ENCODE measurements at places on chromosomes 5 and 9.

- H3K4me3 ChIP-seq: no peak overlapping the region
- no peak overlapping the region for H3K27ac ChIP-seq
- no peaks in the 10 kb centered on the region for H3K36me3 ChIP-seq
- no peaks in the 10 kb centered on the region for H3K4me1 ChIP-seq
- no peak for DNase-seq
These were observed 192.9 kb downstream of the RAB3C start for GRCh38 chr5:58775701-58776262.

DNA sequence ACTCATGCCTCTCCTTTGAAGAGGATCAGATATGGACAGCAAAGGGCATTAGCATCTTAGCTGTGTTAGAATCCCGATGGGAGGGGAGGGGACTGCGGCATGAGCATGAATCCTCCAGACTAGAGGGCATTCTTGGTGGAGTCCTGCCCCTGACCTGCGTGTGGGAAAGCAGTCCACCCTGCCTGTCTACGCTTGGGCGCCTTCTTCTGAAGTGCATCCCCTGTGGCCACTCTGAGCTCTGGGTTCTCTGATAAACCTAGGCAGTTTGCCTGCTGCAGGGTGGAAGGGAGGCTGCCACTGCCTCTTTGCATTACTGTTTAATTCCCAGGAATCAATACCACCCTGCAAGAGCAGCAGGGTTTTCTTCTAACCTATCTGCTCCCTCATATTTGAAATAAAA lies 169.3 kb downstream of the INSYN2B start:
- H3K4me3 ChIP-seq: no peak overlapping the region
- H3K27me3 ChIP-seq: no peaks in the 10 kb centered on the region
- H3K4me1 ChIP-seq: peaks cover 12% of the 10 kb centered on the region
- H3K36me3 ChIP-seq: no peaks in the 10 kb centered on the region
- H3K27ac ChIP-seq: no peak overlapping the region
- no peak for DNase-seq

- no peak overlapping the region for H3K4me3 ChIP-seq
- no peaks in the 10 kb centered on the region for H3K4me1 ChIP-seq
- H3K36me3 ChIP-seq: no peaks in the 10 kb centered on the region
- no peak overlapping the region for H3K27ac ChIP-seq
- H3K27me3 ChIP-seq: no peaks in the 10 kb centered on the region
These were observed 59.4 kb downstream of the ADAMTS16 start for GRCh38 chr5:5199495-5199894.

- H3K36me3 ChIP-seq: no peaks in the 10 kb centered on the region
- H3K27ac ChIP-seq: no peak overlapping the region
- DNase-seq: no peak
- H3K4me3 ChIP-seq: peak overlapping the region; percentile 90
- peaks cover 8% of the 10 kb centered on the region for H3K4me1 ChIP-seq
These were observed 1.0 kb upstream of the F2R start for GRCh38 chr5:76714751-76715485.

GRCh38 chr9:109639674-109640579 lies 140.1 kb upstream of the PALM2AKAP2 start:
- H3K27me3 ChIP-seq: peaks cover 68% of the 10 kb centered on the region
- DNase-seq: peak; percentile 15
- no peaks in the 10 kb centered on the region for H3K36me3 ChIP-seq
- H3K4me1 ChIP-seq: peaks cover 6% of the 10 kb centered on the region

GRCh38 chr9:21434202-21435014 lies 5.8 kb upstream of the IFNA1 start:
- no peak overlapping the region for H3K4me3 ChIP-seq
- H3K27ac ChIP-seq: no peak overlapping the region
- no peak for DNase-seq

DNA sequence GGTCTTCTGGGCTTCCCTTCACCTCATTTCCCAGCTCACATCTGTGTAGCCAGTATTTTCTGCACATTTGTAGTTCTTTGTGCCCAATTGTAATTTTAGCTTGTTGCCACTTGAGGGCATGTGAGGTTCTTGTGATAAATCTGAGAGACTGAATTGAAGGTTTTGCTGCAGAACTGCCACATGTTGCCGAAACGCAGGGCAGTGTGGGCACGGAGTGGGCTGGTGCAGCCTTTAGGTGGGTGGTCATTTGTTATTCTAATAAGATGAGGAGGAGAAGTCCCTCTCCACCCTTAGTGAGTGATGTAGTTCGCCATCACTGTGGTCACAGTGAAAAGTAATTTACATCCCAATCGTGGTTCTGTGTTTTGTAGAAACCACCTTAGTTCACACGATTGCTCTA lies 21.2 kb downstream of the OTULIN start:
- H3K4me1 ChIP-seq: no peaks in the 10 kb centered on the region
- DNase-seq: peak; percentile 23
- H3K36me3 ChIP-seq: peaks cover 22% of the 10 kb centered on the region
- no peak overlapping the region for H3K4me3 ChIP-seq
- no peaks in the 10 kb centered on the region for H3K27me3 ChIP-seq

DNA sequence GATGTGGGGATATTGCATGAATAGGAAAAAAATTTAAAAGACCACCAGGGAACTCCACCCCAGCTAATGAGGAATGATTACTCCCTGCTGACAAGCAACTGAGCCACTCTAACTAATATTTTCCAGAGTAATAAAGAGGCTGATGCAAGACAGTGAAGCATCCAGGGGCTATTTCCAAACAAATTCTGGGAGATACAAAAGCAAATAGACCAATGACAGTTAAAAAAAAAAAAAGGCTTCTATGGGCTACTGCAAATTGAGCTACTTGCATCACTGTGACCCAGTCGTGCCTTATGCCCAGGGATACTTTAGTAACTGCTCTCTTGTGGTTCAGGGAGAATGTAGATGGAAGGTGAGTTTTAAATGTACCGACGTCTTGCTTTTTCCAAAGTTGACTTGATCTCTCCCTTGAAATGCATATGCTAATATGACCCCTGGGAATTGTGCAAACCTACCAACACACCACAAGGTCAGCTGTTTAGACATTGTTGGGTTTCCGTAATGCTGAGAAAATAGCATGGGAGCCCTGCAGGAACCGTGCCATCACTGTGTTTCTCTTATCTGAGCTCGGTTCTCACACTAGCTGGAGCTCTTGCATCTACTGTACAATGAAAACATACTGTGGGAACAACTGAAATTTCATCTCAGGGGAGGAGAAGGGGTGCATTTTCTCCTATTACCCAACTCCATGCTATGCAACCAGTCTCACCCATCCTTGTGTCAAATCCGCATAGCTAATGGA lies 250.6 kb upstream of the MAP3K1 start:
- DNase-seq: no peak
- no peak overlapping the region for H3K4me3 ChIP-seq
- H3K4me1 ChIP-seq: no peaks in the 10 kb centered on the region
- no peaks in the 10 kb centered on the region for H3K36me3 ChIP-seq
- no peaks in the 10 kb centered on the region for H3K27me3 ChIP-seq
- no peak overlapping the region for H3K27ac ChIP-seq

GRCh38 chr9:71626395-71626794 lies 141.9 kb downstream of the CEMIP2 start:
- H3K27me3 ChIP-seq: no peaks in the 10 kb centered on the region
- DNase-seq: no peak
- H3K27ac ChIP-seq: no peak overlapping the region
- H3K4me3 ChIP-seq: no peak overlapping the region

- no peaks in the 10 kb centered on the region for H3K36me3 ChIP-seq
- no peak overlapping the region for H3K27ac ChIP-seq
- peaks cover 72% of the 10 kb centered on the region for H3K27me3 ChIP-seq
- no peak overlapping the region for H3K4me3 ChIP-seq
- DNase-seq: no peak
These were observed 11.1 kb upstream of the NKX2-5 start for GRCh38 chr5:173246135-173246495.

GRCh38 chr9:86867804-86868313 lies 79.4 kb downstream of the GAS1 start:
- no peak overlapping the region for H3K4me3 ChIP-seq
- no peaks in the 10 kb centered on the region for H3K27me3 ChIP-seq
- H3K27ac ChIP-seq: no peak overlapping the region
- H3K4me1 ChIP-seq: peaks cover 2% of the 10 kb centered on the region

DNA sequence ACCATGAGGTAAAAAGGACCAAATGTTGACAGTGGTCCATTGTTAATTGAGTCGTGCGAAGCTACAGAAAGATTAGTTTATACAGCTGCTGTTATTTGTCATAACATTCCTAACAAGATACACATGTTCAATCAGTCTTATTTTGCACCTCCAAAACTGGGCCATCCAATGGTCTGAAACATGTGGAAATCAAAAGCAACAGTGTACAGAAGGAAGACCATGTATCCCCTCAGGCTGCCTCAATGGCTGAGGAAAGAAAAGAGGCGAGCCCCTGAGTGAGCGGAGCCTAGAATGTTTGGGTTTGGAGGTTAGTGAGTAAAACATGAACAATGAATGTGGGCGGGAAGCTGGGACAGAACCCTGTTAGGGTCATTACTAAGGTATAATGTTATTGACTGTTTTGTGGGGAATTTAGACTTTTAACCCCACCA lies 35.6 kb downstream of the NFIB start:
- no peak overlapping the region for H3K27ac ChIP-seq
- H3K4me3 ChIP-seq: no peak overlapping the region
- H3K27me3 ChIP-seq: no peaks in the 10 kb centered on the region
- peaks cover 20% of the 10 kb centered on the region for H3K4me1 ChIP-seq

DNA sequence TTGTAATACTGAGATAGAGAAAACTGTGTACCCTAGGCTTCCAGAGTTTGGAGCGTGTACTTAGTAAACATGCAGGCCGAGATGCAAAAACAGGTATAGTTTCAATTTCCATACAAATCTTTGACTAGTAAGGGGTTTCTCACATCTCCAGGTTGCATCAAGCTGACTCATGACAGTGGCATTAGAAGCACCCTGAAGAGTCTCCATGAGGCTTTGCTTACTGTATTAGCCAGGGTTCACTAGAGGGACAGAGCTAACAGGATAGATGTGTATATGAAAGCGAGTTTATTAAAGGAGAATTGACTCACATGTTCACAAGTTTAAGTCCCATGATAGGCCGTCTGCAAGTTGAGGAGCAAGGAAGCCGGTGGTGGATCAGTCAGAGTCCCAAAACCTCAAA lies 275.3 kb upstream of the CDH6 start:
- no peaks in the 10 kb centered on the region for H3K4me1 ChIP-seq
- H3K36me3 ChIP-seq: no peaks in the 10 kb centered on the region
- H3K27ac ChIP-seq: no peak overlapping the region
- H3K27me3 ChIP-seq: no peaks in the 10 kb centered on the region
- DNase-seq: no peak
- H3K4me3 ChIP-seq: no peak overlapping the region

DNA sequence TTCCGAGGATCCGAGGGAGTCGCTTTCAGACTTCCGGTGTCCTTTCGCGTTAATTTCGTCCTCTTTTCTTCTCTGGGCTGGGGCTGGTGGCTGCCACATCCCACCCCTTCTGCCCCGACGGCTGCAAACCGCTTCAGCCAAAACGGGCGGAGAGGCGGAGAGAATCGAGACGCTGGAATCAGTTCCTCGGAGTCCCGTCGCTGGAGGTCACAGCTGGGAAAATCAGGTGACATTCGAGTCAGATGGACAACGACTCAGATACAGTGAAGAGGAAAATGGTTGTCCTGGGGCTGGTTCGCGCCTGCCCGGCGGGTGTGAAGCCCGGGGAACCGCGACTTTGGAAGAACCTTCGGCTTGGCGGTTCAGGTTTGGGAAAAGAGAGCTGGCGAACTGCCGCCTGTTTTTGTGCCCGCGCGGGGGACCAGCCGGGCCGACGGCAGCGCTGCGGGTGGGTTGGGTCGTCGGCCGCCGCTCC lies 8.9 kb upstream of the NKX2-5 start:
- H3K27me3 ChIP-seq: peaks cover 92% of the 10 kb centered on the region
- no peaks in the 10 kb centered on the region for H3K36me3 ChIP-seq
- no peak for DNase-seq
- peaks cover 18% of the 10 kb centered on the region for H3K4me1 ChIP-seq
- H3K4me3 ChIP-seq: no peak overlapping the region

DNA sequence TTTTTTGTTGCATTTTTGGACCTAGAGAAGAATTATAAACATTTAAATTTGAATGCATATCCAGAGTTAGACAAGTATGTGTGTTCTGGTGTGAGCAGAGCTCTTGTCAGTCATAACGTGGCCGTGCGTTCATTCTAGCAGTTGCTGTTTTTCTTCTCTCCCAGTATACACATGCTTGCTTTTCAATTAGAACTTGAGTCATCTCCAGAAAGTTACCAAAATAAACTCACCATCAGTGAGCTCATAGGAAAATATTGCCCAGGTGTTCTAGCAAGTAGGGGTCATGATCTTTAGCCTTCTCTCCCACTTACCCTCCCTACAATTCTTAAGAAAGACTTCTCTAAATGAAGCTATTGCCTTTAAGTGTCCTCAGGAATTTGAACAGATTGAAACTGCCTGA lies 247.5 kb upstream of the TUT7 start:
- H3K4me3 ChIP-seq: no peak overlapping the region
- peaks cover 16% of the 10 kb centered on the region for H3K4me1 ChIP-seq

DNA sequence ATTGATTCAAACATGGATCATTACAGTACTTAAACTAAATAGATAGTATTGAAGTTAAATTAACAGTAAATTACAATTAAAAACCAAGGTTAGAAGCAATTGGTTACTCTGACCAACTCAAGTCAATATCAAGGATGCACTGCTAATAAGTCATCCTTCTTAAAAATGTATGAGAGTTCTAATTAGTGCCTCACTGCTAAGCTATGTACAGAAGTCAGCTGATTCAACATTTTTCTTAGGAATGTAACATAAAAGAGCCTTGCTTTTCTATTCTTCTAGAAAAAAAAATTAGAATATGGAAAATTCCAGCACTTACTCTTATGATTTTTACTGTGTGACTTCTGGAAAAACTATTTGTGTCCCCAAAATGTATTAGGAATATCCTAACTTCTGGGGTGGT lies 75.7 kb upstream of the FBN2 start:
- no peaks in the 10 kb centered on the region for H3K4me1 ChIP-seq
- no peak overlapping the region for H3K27ac ChIP-seq
- no peaks in the 10 kb centered on the region for H3K27me3 ChIP-seq
- no peak overlapping the region for H3K4me3 ChIP-seq
- no peak for DNase-seq
- H3K36me3 ChIP-seq: no peaks in the 10 kb centered on the region

GRCh38 chr9:111952559-111952958 lies 55.9 kb downstream of the UGCG start:
- H3K27me3 ChIP-seq: peaks cover 5% of the 10 kb centered on the region
- no peaks in the 10 kb centered on the region for H3K4me1 ChIP-seq
- no peak overlapping the region for H3K4me3 ChIP-seq
- no peaks in the 10 kb centered on the region for H3K36me3 ChIP-seq

- no peak for DNase-seq
- H3K4me3 ChIP-seq: no peak overlapping the region
- no peaks in the 10 kb centered on the region for H3K4me1 ChIP-seq
- H3K27me3 ChIP-seq: no peaks in the 10 kb centered on the region
These were observed 62.3 kb downstream of the NIPSNAP3B start for GRCh38 chr9:104826079-104826775.

GRCh38 chr5:89309268-89309667 lies 426.3 kb upstream of the MEF2C start:
- no peaks in the 10 kb centered on the region for H3K27me3 ChIP-seq
- no peaks in the 10 kb centered on the region for H3K36me3 ChIP-seq
- no peak for DNase-seq

- no peak overlapping the region for H3K27ac ChIP-seq
- H3K27me3 ChIP-seq: no peaks in the 10 kb centered on the region
- no peak overlapping the region for H3K4me3 ChIP-seq
- DNase-seq: no peak
These were observed 69.0 kb downstream of the ADAMTSL1 start for GRCh38 chr9:18542837-18543405.
